ENCODE measurements at places on chromosomes 1 and 21.

GRCh38 chr1:173202424-173203145 is 4.5 kb downstream of the TNFSF4 start:
- DNase-seq: no peak

GRCh38 chr1:167776616-167777268 is 55.0 kb downstream of the MPZL1 start:
- DNase-seq: no peak

DNA sequence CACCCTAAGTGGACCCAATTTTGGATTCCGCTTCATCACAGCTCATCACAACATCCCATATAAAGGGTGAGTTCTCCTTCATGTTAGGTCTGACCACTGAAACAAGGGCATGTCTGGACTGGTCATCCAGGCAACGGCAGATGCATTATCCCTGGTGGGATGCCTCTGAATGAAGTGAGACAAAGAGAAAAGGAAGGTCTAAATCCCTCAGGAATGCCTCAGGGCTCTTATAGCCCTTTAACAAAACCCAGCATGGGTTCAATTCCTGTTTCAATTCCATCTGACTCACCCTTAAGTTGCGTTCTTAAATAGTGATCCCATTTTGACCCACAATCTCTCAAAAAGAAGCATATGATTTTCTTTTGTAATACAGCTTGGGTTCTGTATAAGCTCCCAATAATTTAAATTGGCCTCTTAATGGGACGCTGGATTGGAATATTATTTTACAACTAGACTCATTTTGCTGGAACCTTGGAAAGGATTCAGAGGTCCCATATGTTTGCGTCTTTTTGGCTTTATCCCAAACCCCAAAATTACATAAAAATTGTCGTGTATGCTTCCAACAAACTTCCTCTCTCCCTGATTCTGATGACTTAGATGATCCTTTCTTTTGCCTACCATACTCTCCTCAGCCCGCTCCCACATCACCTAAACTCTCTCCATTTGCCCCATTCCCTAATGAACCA is 287.4 kb upstream of the ZP4 start:
- no peak for DNase-seq

- no peak for DNase-seq
Observed at GRCh38 chr1:162276493-162276892, 100.2 kb downstream of the SPATA46 start.

GRCh38 chr1:205493241-205494085 is 11.0 kb upstream of the CDK18 start:
- no peak for DNase-seq

GRCh38 chr1:56897150-56898004 is 42.8 kb downstream of the C8A start:
- DNase-seq: no peak

GRCh38 chr1:215489771-215490565 is 77.1 kb upstream of the KCTD3 start:
- no peak for DNase-seq

DNA sequence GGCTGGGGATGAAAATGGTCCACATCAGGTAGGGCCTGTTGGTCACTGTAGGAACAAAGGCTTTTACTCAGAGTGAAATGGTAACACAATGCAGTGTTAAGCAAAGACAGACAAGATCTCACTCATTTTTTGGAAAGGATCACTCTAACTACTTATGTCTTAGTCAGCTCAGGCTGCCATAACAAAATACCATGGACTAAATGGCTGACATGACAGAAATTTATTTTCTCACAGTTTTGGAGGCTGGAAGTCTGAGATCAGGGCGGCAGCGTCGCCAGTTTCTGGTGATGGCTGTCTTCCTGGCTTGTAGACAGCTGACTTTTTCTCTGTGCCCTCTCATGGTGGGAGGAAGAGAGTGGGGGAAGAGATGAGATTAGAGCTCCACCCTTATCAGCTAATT is 10.2 kb upstream of the MAGI3 start:
- DNase-seq: no peak

- peak; percentile 44 for DNase-seq
Observed at GRCh38 chr1:247118946-247119446, 14.8 kb upstream of the ZNF669 start.

GRCh38 chr21:46161633-46162592 is 6.5 kb upstream of the FTCD start:
- no peak for DNase-seq

DNA sequence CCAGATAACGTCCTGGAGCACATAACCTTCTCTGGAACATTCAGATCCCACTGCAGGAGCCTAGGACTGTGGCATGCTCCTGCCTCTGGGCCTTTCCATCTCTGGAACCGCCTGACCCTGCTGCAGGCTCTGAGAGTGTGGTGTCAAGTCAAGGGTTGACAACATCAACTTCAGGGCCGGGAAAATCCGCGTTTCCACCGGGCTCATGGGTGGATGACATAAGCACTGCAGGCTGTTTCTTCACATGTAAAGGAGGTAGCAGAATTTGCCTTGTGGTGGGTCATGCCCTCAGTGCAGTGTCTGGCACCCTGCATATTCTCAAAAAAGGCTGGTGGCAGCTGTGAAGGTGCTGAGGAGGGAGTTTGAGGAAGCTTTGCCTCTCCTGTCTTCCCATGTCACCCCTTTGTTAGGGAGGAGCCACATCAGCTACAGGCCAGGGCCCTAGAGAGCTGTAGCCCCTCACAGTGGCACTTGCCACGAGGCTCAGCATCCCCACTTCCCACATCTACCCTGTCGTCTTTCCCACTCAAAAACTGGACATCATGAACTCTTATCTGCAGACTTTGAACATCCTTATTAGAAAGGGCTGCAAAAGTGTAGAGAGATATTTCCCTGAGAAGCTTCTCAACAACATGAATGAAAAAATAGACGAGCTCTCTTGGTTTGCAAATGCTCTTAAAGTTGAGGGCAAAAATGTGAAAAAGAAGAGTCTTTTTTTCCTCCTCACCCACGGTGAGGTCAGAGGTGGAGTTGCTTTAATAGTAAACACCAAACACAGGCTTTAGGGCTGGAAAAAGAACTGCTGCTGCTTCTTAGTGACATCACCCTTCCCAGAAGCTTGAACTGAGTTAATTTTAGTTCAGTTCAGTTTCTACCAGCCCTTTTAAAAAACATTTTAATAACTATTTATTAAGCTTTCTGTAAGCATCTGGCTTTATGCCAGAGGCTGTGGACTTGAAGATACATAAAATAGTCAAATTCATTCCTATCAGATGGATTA is 121.3 kb downstream of the HUNK start:
- DNase-seq: no peak

DNA sequence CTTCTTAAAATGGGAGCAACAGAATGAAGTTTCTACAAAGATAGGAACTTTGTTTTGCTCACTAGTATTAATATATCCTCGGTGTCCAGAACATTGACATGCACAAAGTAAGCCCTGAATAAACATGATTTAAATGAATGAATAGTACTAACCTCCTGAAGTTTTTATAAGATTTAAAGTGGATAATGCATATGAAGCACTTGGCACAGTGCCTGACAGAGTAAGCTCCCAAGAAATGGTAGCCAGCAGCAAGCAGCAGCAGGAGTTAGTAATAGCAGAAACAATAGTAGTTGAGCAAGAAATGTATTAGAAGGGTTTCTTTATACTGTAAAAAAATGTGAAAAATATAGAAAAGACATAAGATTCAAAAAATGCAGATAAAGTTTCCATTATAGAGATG is 258.1 kb upstream of the C1orf87 start:
- DNase-seq: no peak

- no peak for DNase-seq
Observed at GRCh38 chr1:56092684-56093570, 486.4 kb downstream of the PLPP3 start.

DNA sequence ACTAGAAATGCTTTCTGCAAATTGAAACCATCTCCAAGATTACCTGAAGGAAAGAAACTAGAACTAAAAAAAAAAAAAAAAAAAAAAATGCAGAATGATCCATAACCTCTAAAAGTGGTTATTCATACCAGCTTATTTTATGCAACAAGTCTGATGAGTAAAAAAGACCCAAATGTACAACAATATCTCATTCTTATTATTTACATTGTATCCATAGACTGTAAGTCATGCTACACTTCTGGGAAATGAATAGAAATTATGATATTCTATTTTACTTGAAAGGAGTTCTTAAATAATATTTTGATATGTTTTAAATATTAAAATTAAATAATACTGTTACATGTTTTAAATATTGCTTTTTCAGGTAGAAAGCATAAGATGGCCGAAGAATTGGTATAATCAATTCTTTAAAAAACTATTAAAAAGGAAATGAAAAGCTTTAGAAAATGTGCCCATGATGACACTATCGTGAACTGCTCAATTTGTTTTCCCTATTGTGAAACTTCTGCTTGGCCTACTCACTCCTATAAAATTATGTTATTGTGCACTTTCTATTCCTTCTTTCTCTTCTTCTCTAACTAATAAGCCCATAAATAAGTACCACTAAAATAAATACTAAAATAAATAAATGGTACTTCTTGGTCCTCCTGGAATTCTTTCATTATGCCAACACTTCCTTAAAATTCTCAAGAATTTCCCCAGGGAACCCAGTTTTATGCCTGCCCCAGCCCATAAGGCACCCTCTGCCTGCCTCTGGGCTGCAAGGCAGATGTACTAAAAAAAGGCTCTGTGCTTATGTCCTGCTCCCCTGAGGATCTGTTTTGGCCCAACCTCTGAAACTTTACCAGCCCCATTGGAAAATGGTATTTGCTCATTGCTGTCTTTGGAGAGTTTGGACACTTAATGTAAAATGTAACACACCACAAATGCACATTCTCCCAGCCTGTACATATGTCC is 18.1 kb downstream of the SAMSN1 start:
- DNase-seq: no peak

DNA sequence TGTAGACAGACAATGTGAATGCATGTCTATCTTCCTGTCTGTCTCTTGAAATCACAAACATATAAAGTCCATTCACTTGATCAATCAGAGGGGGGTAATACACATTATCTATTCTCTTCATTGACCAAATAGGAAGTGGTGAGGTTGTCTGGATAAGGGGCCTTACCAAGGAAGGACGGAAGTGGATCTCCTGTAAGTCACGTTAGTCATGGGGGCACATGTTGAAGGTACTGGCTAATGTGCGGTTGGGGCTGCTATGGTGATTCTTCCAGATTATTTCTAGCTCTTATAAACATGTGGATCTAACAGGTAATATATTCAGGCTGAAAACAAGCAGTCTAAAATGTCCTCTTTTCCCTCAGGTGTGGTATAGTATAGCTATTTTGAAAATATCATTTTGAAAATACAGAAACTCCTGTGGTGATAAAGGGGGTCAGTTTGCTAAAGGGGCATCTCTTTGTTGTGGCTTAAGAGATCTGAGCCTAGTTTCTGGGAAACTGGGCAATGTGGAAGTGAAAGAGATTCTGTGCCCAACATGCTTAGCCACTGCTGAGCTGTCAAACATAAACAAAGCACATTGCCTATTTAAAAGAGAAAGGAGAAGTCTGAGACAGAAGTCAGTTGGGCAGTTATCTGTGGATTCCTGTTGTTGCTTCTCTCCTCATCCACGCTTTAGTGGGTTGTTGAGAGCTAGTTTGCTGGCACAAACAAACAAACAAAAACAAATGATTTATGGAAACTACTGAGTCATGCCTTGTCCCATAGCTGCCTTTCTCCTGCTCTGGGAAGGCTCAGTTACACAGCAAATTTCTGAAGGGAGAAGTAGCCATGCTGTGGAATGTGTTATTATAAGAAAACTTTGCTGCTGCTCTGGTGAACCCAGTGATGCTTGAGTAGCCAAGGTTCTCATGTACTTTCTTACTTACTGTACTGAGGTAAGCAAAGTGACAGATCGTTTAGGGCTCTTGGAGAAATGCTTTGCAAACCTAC is 166.9 kb downstream of the HLX start:
- no peak for DNase-seq

DNA sequence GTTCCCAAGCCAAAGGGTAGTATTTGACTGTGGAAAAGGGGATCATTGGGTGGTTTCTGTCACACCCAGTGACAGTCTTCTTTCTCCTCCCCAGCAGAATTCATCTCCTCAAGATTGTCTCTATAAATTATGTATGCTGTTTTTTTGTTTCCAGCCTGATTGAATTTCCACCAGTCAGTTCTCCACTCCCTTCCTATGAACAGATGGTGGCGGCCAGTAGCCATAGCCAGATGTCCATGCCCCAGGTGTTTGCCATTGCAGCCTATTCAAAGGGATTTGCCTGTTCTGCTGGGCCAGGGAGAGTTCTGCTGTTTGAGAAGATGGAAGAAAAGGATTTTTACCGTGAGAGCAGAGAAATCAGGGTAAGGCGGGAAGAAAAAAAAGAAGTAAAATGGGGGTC is 12.9 kb downstream of the CFAP57 start:
- no peak for DNase-seq

DNA sequence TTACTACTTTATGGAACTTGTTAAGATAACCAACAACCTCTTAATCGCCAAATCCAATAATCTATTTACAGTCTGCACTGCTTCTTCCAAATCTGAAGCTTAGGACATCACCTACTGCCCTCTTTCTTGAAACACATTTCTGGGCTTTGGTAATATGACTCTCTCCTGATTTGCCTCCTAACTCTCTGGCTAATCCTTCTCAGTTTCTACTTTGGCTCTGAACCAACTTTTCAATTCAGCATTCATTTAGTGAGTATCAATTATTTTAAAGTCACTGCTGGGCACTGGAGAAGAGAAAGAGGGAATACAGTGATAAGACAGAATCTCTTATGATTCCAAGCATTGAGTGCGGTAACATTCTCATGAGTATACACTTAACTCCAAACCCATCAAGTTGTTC is 275.0 kb downstream of the AKT3 start:
- no peak for DNase-seq

GRCh38 chr1:153888533-153888932 is 34.2 kb downstream of the GATAD2B start:
- no peak for DNase-seq

GRCh38 chr1:2875707-2876561 is 74.4 kb upstream of the TTC34 start:
- DNase-seq: no peak

DNA sequence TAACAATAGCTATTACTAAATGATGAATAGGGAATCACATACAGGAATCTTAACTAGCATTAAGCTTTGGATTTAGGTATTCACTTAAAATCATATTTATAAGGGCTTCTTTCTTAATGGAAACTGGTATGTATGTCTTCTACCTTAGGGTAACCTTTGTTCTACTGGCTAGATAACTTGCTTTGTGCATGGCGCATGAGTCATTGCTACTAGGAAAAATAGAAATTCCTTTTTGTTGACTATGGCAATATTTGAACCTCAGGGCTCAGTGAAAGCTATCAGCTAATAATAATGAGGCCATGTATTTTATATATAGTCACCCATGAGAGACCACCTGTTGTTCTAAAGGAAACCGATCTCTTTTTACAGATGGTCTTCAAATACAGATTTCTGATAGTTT is 72.5 kb downstream of the RPS6KC1 start:
- DNase-seq: no peak

DNA sequence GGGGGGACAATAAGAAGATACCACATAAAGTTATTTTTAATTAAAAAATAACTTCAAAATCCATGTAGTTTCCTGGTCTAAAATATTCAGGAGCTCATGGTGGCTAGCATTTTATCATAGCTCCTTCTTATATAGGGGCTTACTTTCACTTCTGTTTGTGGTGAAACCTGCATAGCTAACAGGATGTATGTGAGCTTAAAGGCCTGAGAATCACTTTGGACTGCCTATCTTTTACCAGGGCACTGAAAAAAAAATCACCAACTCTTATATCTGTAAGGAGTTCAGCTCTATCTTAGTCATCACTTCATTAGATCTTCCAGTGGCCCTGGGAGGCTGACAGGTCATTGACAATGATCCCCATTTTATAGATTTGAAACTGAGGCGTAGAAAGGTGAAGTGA is 21.3 kb downstream of the UROD start:
- no peak for DNase-seq

GRCh38 chr21:38869196-38869595 is 63.5 kb downstream of the ETS2 start:
- DNase-seq: no peak

GRCh38 chr1:33512226-33513011 is 40.0 kb downstream of the ZSCAN20 start:
- DNase-seq: no peak
